ENCODE measurements at places on chromosomes 13 and 19. TPM values are rescaled to one million over a fixed set of nuclear protein-coding genes. Genes with fewer than 3 reads are reported as not detected.

The CD177 gene
- not detected for total RNA-seq

The GPR42 gene
- not detected for total RNA-seq

DNA sequence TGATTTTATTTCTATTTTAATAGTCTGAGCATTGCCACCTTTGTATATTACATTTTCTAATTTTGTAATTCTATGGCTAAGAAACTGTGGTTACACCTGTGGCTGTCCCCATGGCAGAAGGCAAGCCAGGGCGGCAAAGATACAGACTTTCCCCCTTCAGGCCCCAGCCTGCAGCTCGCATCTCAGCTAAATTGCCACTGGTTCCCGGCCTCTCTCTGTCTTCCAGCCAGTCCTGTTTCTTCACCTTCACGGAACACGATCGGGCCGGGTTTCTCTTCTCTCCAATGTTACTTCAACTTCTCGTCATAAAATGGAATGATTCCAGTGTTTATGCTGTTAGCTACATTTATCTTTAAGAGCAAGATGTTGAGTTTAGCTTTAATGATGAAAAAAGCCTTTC, 124.5 kb upstream of the ZNF507 start:
- DNase-seq: no peak

GRCh38 chr13:30337061-30337610, 29.8 kb upstream of the KATNAL1 start:
- DNase-seq: no peak

DNA sequence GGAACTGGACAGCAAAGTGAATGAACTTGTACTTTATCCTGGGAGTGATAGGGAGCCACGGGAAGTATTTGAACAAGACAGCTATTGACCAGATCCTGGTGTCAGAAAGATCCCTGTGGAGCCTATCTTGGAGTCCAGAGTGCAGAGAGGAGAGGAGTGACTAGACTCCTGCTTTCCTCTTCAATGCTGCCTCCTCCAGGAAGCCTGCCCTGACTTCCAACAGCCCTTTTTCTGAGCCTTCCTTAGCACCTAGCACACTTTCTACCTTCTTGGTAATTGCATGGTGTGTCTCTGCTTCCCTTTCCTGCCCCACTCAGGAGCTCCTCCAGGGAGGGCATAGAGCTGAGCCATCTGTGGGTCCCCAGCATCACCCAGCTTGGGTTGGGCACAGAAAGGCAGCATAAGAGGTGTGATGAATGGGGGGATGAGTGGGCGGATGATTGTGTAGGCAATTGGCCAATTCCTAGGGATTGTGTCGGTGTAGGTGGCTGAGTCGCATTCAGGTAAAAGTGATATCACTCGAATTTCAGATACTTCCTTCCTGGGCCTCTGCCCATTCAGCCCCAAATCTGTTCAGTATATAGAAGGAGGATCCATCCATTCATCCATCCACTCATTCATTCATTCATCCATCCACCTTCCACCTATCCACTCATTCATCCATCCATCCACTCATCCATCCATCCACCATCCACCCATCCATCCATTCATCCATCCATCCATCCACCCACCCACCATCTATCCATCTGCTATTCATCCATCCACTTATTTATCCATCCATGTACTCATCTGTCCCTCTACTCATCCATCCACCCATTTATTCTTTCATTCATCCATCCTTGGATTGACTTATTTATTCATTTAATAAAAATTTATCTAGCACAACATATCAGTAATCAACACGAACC, 26.9 kb downstream of the CYP4F22 start:
- no peak for DNase-seq

GRCh38 chr19:38221421-38221820, 2.6 kb downstream of the DPF1 start:
- DNase-seq: no peak

DNA sequence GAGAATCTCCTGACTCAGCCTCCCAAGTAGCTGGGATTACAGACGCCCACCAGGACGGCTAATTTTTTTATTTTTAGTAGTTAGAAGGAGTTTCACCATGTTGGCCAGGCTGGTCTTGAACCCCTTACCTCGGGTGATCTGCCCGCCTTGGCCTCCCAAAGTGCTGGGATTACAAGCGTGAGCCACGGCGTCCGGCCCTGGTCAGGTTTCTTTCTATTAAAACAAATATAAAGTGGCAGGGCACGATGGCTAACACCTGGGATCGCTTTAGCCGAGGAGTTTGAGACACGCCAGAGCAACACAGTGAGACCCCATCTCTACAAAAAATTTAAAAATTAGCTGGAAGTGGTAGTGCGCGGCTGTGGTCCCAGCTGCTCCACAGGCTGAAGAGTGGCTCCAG, 1.5 kb upstream of the MED25 start:
- DNase-seq: no peak

DNA sequence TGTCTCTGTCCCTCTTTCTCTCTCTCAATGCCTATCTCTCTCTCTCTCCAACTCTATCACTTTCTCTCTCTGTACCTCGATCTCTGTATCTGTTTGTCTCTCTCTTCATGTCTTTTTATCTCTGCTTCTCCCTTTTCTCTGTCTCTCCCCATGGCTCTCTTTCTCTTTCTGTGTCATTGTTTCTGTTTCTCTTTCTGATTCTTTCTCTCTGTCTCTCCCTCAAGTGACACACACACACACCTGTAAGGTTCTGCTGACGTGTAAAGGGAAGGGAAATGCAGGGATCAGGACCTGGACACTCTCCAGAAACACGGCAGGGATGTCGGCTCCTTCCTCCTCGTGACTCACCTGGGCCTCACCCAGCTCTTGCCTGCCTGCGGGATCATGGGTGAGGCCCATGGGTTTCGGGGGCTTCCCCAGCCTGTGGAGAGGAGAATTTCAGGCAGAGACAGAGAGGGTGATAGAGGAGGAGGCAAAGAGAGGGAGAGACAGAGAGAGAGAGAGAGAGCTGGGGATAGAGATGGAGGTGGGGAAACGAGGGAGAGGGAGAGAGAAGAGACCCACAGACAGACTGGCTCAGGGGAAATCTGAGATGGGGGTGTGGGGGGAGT, 5.4 kb upstream of the PLAUR start:
- no peak for DNase-seq

DNA sequence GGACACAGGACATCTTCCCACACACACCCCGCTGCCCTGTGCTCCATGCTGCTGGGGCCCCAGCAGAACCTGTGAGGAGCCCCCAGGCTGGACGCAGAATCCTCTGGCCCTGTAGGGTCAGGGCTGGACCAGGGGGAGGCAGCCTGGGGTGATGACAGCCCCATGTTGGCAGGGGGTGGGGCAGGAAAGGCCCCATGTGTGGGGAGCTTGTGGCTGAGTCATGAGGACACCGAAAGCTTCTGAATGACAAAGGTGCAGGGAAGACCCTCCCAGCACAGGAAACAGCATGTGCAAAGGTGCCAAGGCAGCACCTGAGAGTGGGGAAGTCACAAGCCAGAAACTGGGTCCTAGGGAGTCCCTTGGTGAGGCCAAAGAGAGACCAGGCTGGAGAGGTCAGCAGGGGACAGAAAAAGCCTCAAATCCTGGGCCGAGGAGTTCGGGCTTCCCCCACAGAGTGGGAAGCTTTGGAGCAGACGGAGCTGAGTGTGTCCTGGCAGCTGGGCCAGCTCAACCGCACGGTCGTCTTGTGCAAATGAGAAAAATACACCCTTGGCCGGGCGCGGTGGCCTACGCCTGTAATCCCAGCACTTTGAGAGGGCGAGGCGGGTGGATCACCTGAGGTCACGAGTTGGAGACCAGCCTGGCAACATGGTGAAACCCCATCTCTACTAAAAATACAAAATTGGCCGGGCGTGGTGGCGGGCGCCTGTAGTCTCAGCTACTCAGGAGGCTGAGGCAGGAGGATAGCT, 17.5 kb downstream of the ATP8B3 start:
- DNase-seq: no peak
